ENCODE measurements at places on chromosomes 1 and 21.

GRCh38 chr1:48194801-48195200, 27.7 kb upstream of the SLC5A9 start:
- DNase-seq: no peak

- no peak for DNase-seq
Measured at GRCh38 chr1:113031171-113031933, 41.6 kb upstream of the LRIG2 start.

DNA sequence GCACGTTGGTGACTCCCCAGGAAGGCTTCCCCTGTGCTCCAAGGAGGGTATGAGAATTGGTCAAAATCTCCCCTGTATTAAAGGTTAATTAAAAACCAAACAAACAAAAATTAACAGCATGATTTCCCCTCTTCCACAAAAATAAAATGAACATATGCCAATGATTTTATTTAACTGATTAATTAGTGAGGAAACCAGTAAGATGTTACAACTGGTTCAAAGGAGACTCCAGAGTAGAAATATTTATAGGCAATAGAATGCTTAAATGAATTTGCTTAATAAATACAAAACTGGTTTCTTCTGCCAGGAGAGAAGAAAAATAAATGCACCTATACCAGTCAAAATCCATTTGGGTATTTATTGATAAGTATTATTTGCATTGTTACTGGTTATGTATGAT, 249.5 kb upstream of the DEPDC1 start:
- no peak for DNase-seq

DNA sequence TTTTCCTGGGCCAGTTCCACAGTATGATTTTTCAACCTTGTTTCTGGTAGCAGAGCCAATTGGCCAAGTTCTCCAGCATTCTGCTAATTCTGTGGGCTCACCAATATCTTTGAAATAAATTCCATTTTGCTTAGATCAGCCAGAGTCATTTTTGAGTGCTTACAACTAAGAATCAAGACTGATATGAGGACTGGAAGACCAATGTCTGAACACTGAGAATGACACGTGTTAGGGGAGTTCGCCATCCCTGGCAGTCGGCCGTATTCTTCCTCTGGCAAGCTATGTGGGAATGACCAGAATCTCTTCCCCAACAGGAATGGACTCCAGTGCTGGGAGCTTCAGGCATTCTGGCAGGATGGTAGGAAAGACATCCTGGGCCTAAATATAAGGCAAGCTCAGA, 4.9 kb upstream of the TENT5C start:
- no peak for DNase-seq

GRCh38 chr1:107184888-107185287, 44.0 kb downstream of the NTNG1 start:
- DNase-seq: no peak

GRCh38 chr1:182207300-182207699, 145.8 kb upstream of the ZNF648 start:
- no peak for DNase-seq

GRCh38 chr1:96964761-96965160, 243.2 kb downstream of the PTBP2 start:
- DNase-seq: no peak

DNA sequence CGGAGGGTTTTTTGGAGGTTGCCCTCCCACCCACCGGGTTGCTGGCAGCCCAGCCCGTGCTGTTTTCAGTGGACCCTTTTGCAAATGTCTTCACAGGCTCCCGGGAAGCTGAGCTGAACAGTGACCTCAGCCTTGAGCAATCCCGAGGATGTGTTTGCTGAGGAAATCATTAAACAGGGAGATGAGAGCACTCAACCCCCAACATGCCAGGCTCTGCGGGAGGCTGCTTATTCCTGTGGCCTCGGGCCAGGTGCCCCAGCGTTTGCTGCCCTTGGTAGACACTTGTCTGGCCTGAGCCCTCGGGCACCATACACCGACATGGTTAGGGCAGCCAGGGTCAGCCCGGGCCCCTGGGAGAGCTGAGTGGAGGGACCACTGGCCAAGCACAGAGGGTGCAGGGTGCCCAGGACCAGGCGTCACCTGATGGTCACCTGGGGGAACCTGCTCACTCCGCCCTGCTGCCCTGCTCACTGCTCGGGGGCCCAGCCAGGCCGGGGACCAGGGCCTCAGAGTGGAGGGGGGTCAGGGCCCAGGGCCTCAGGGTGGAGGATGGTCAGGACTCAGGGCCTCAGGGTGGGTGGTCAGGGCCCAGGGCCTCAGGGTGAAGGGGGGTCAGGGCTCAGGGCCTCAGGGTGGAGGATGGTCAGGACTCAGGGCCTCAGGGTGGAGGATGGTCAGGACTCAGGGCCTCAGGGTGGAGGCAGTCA, 42.5 kb upstream of the POFUT2 start:
- DNase-seq: no peak

DNA sequence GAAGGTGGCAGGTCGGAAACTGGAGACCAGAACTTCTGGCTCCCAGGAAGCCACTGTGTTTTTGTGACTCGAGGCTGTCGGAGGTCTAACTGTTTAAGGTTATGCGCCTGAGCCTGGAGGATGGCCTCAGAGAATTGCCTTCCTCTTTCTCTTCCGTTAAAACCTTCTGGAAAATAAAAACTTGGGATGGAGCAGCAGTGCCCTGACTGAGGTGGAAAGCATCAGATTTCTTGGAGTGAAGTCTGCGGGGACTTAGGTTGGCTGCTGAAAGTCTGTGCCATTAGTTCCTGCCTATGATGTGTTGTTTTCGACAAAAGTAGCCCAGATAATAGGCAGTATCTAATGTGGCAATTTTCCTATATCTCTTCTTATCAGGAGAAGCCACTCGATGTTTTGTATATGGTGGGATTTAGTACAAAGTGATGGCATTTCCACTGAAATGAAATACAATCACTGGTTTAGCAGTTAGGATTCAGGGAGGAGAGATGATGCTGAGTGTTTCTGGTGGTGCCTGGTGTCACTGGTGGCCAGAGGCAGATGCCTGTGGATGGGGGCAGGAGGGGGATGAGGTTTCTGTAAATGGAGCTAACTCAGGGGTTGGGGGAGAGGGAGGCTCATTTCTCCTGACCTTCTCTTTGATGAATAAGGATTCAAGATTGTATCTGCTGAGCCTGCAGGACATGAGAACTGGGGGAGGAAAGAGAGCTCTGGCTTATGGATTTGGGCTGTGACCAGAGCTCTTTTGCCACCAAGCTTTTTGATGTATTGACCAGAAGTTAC, 150.8 kb downstream of the CAMTA1 start:
- DNase-seq: no peak

GRCh38 chr1:94981575-94981973, 54.7 kb upstream of the CNN3 start:
- no peak for DNase-seq

DNA sequence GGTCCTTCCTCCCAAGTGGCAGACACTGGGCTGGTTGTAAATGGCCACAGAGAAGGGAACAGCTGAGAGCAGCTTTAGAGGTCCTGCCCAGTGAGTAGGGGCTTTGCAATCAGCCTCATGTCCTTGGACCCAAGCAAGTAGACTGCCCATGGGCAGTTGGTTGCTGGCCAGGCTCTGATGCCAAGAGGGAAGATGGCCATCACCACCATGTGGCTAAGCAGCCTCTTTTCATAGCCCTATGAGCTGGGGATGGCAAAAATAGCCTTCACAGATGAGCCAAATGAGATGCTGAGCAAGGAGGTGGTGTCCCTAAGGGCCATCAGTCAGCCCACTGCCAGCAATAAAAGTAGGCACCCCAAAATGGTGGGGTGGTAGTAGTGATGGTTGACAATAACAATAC, 3.2 kb downstream of the DISP3 start:
- DNase-seq: no peak

- DNase-seq: no peak
Measured at GRCh38 chr21:34132202-34132601, 58.8 kb downstream of the MRPS6 start.

- DNase-seq: no peak
Measured at GRCh38 chr1:52334906-52335528, 31.0 kb downstream of the CC2D1B start.

GRCh38 chr1:47992720-47993415, 4.3 kb downstream of the TRABD2B start:
- DNase-seq: no peak

GRCh38 chr1:116380499-116381242, 7.6 kb downstream of the ATP1A1 start:
- DNase-seq: no peak

DNA sequence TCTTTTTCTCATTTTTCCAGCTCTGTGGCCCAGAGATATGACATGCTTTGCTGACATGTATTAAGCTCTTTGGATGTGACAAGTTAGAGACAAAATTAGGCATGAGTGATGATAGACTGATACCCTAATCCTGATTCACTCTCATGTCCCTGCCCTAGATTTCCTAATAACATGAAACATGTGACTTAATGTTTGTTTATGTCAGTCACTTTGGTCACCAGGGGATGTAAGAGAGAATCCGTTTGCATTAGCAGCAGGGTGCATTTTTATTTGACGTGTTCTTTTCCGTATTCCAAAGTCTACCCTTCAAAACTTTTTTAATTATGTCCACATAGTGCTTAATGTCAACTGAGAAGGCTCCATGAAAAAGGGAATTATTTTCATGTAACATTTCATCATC, 192.4 kb downstream of the HMCN1 start:
- no peak for DNase-seq

GRCh38 chr1:36909946-36910725, 124.2 kb downstream of the GRIK3 start:
- DNase-seq: no peak

DNA sequence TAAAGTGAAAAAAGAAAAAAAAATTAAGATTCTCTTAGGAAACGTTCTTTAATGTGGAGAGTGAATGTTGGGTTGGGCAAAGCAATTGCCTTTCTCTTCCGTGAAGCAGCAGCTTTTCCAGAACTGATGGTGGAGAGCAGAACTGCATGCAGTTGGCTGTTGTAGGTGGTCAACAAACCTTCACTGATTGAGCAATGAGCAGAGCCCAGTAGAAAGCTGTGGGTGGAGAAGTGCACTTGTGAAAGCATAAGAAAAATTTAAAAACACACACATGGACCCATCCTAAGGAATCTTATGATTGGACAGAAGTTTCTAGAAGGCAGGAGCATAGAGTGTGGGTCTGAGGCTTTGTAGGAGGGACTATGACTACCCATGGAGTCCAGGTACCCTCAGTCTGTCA, 4.5 kb downstream of the PRELP start:
- no peak for DNase-seq

- DNase-seq: no peak
Measured at GRCh38 chr1:234851450-234852438, 241.8 kb upstream of the IRF2BP2 start.

DNA sequence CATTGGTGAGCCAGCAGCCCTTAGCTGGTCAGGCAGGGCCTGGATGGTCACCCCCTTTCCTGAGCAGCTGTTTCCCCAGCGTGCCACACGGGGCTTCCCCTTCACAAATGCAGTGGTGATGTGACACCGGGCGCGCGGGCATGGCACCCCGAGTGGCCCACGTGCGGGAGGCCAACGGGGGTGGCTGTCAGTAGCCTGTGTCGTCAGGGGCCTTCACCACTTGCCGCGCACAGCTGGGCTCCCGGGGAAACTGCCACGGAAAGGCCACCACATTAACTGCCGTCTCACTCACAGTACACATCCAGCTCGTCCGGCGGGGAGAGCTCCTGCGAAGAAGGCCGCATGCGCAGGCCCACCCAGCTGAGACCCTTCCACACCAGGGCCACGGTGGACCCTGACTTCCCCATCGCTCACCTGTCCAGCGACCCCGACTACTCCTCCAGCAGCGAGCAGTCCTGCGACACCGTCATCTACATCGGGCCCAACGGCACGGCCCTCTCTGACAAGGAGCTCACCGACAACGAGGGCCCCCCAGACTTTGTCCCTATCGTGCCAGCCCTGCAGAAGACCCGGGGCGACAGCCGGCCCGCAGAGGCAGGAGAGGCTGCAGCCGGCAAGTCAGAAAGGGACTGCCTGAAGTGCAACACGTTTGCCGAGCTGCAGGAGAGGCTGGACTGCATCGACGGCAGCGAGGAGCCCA, 530.5 kb downstream of the KIF26B start:
- no peak for DNase-seq

DNA sequence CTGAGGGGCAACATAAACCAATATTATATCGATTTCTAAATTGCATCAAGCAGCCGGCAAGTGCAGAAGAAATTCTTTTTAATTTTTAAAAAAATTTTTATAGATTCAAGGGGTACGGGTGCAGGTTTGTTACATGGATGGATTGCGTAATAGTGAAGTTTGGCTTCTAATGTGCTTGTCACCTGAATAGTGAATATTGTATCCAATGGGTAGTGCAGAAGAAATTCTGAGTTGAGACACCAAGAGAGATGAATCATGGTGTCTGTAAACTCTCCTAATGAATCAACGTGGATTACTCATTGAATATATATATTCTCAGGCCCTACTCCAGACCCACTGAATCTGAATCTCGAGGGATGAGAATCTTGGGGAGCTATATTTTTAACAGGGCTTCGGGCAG, 253.7 kb upstream of the FOXD3 start:
- DNase-seq: no peak

Data from posterior cingulate gyrus (tissue), 11 donors.